ENCODE measurements at places on chromosomes 16 and 17. TPM values are rescaled to one million over a fixed set of nuclear protein-coding genes. Genes with fewer than 3 reads are reported as not detected.

The ITPRIPL2 gene
- total RNA-seq: 41.9 TPM

The CMTM2 gene
- not detected for total RNA-seq

The PLEKHH3 gene
- total RNA-seq: 38.9 TPM

The EFCAB3 gene
- not detected for total RNA-seq

The RAB37 gene
- 1.9 TPM for total RNA-seq

The KRT9 gene
- total RNA-seq: not detected

The IRX3 gene
- 5.1 TPM for total RNA-seq

The ZNF205 gene
- 11.4 TPM for total RNA-seq

The ACSM2A gene
- total RNA-seq: not detected

The MYO15B gene
- total RNA-seq: 63.4 TPM

The MAP2K4 gene
- total RNA-seq: 36.7 TPM

The RNF112 gene
- total RNA-seq: 3.2 TPM

The GLIS2 gene
- 6.8 TPM for total RNA-seq

The OTOP2 gene
- not detected for total RNA-seq

The CCL8 gene
- 0.51 TPM for total RNA-seq

The PHOSPHO1 gene
- total RNA-seq: 7.9 TPM

The RRAD gene
- total RNA-seq: 23.3 TPM

The TBX2 gene
- 10.5 TPM for total RNA-seq

The C17orf107 gene
- total RNA-seq: 5.1 TPM

The RASD1 gene
- total RNA-seq: 14.5 TPM

The COL1A1 gene
- total RNA-seq: 3,144 TPM

The SCRN2 gene
- total RNA-seq: 26.8 TPM

The TMEM88 gene
- total RNA-seq: 4.5 TPM

The SEZ6L2 gene
- total RNA-seq: 4.7 TPM

The MILR1 gene
- 6.9 TPM for total RNA-seq

The TGFB1I1 gene
- 57.7 TPM for total RNA-seq

The ABCA6 gene
- total RNA-seq: 50.7 TPM

The FBXW10B gene
- total RNA-seq: 1.6 TPM

The PROCA1 gene
- 0.21 TPM for total RNA-seq

The HSF4 gene
- total RNA-seq: 3.8 TPM

The HS3ST3A1 gene
- not detected for total RNA-seq

The MFAP4 gene
- total RNA-seq: 77.4 TPM

The SHISA9 gene
- 2.6 TPM for total RNA-seq

The TOM1L1 gene
- 8.8 TPM for total RNA-seq

The TMEM132E gene
- 0.82 TPM for total RNA-seq

The KRTAP2-1 gene
- total RNA-seq: not detected

The FZD2 gene
- 11.6 TPM for total RNA-seq

The RAB11FIP4 gene
- 2.7 TPM for total RNA-seq

The CD300LB gene
- 0.31 TPM for total RNA-seq

The HBA2 gene
- 803 TPM for total RNA-seq

The OR2C1 gene
- total RNA-seq: 0.21 TPM
